C1 segment of cervical spinal cord (tissue), 14 donors: ENCODE measurements at places on chromosomes 1 and 21.

- DNase-seq, result no peak
These were observed 840.9 kb downstream of the LTN1 start for GRCh38 chr21:28151758-28152157.

DNA sequence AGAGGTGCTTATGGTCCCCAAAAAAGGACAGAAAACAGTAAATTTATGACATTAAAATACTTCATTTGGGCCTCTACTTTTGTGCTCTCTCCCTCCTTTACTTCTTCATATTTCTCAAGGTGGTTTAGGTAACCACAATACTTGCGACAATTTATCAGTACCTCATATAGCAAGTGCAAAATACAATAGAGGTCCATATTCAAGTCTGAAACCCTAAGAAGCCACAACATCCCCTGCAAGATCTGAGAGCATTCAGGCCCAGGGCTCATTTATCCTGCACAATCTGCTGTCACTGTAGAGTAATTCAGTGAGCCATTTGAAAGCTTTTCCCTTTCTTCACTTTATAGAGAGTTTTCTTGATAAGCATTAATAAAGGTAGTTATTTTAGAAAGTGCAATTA is 24.2 kb upstream of the ATP6V1G3 start:
- no peak for DNase-seq

DNA sequence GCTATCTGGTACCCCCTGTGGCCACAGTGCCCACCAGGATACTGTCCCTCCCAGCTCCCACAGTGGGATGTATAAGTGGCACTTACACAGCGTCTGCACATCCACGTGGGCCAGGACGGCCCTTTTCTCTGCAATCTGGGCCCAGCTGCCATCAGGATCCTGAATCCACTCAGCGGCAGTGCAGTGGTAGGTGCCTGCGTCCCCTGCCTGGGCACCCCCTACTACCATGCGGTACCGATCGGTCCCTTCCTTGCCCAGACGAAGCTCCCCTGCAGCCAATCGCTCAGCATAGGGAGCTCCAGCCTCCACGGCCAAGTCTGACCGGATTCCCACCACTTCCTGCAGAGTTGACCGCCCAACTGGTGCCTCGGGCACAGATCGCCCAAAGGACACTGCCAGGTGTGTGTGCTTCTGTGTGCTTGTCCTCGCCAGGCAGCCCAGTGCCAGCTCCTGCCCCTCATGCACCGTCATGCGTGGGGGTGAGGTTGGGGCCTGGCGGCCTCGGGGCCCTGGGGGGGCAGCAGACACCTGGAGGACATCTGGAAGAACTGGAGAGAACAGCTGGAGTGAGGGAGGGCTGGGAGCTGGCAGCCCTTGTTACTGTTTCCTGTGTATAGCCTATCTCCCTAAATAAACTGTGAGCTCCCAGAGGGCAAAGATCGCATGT is 4.7 kb downstream of the IGSF8 start:
- no peak for DNase-seq

DNA sequence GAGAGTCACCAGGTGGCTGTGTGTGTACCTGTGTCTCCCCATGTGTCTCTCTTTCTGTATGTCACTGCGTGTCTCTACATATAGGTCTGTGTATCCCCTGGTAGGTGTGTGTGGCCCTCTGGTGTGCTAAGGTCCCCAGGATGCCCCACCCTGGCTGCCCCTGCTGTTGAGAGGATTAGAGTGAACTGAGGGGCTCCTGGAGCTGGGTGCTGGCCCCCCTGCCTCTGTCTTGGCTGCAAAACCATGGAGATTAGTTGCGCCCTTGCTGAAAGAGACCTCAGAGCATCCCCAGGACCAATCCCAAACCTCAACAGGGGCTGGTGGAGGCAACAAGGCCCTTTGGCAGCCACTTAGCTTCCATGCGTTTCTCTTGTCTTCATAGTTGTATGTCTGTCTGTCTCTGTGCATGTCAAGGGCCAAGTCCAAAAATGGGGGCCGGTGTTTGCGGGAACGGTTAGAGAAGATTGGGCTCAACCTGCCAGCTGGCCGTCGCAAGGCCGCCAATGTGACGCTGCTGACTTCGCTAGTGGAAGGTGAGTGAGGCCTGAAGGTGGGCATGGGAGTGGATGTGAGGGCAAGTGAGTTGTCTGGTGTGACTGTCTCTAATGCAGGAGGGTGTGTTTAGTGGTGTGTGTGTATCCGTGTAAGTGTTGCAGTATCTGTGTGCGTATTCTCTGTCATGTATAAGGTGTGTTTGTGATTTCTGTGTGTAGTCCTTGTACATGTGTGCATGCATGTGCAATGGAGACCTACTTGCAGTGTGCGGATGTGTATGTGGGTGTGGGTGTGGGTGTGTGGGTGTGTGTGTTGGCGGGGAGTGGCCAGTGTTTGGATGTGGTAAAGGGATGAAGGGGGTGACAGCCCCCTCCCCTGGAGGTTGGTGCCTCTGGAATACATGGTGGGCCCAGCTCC is 16.7 kb downstream of the TFAP2E start:
- no peak for DNase-seq

DNA sequence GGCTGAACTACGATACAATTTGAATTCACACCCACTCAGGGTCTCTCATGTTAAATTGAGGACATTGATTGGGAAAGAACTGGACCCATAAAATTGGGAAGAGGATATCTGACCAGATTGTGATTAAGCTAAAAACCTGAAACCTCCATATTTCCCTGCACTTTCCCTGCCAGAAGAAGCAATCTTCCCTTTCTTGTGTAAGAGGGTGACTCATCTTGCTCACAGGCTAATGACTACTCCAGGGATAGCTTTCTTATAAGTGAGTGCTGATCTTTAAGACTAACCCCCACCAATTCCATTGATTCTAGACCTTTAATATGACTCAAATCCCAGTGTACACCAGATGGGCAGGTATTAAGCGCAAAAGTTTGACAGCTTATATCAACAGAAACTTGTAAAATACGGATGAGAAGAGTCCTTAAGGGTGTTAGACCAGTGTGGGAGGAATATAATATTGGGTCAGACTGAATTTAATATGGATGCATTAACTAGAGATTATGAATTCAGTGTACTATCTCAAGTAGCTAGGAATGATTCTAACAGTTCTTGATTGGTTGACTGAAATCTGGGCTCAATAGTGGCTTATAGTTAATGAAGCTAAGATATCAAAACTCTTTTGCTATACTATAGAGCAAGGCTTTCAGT is 12.1 kb upstream of the SGIP1 start:
- DNase-seq, result no peak

DNA sequence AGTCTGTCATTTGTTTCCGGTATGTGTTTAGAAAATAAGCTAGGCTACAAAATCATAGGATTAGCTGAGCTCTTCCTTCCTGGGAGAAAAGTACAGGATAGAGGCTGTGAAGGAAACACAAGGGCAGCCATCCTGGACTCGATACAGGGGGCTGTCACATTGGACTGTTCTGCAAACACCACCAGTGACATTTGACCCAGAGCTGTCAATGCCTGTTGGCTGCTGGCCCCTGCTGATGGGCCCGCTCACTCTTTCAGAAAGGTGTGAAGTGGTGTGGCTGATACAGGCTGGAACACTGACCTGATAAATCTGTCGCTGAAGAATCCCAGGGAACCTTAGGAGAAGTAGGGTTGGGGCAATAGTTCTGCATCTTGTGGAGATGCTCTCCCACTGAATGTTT is 183.1 kb downstream of the RHOU start:
- DNase-seq, result no peak

GRCh38 chr1:176619261-176619660 is 156.3 kb downstream of the PAPPA2 start:
- DNase-seq, result no peak

- DNase-seq, result no peak
These were observed 20.3 kb downstream of the TNNT2 start for GRCh38 chr1:201357211-201357610.

DNA sequence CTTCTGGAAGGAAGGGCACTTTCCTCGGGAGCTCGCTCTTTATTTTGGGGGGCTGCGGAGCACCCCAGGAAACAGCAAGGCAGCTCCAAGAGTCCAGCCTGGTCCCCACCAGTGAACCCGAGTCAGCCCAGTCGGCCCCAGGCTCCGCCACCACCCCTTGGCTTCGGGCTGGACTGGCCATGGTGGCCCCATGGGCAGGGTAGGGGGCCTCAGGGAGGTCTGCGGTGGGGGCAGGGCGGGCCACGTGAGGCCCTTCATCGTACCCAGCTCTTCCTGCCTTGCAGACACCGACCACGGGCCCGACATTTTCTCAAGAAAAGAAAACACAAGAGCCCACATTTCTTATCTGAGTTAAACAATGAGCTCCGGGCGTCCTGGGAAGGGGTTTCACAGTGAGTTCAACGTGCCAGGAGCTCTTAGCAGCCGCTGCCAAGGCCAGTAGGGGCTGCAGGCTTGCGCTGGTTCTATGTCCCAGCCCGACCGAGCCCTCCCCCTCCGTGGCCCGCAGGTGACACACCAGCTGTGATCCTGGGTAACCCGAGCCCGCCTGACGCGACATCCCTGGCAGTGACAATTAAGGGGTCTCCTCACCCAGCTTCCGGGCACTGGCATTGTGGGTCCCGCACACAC is 66.2 kb downstream of the PRDM16 start:
- no peak for DNase-seq

GRCh38 chr1:108049178-108049819 is 84.3 kb upstream of the VAV3 start:
- peak; percentile 31 for DNase-seq

GRCh38 chr1:62131093-62131725 is 63.4 kb upstream of the L1TD1 start:
- DNase-seq, result no peak

DNA sequence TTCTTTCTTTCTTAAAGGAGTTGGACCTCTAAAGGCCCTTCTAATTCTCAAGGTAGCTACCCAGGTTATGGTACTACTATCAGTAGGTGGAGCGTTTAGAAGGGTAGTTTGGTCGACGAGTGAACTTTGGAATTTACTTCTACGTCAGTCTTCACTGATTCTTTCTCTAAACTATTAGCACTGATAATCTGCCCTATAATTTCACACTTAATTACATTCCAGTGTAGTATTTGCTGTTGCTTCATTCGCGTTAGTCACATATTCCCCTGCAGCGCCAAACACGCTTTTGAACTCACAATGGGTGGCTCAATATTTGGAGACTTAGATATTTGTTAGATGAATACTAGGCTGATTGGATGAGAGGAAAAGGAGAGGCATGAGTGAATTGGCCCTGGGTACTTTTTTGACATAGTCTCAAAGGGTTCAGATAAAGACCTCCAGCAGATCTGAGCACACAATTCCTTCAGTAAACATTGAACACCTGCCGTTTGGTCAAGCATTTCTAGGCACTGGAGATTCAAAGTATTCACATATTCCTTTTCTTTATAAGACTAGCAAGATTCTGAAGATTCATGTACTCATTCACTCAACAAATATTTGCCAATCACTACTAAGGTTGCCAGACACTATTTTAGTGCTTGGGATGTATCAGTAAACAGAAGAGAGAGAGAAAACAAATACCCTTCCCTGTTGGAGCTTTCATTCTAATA is 929 bp upstream of the FOXJ3 start:
- DNase-seq, result no peak

DNA sequence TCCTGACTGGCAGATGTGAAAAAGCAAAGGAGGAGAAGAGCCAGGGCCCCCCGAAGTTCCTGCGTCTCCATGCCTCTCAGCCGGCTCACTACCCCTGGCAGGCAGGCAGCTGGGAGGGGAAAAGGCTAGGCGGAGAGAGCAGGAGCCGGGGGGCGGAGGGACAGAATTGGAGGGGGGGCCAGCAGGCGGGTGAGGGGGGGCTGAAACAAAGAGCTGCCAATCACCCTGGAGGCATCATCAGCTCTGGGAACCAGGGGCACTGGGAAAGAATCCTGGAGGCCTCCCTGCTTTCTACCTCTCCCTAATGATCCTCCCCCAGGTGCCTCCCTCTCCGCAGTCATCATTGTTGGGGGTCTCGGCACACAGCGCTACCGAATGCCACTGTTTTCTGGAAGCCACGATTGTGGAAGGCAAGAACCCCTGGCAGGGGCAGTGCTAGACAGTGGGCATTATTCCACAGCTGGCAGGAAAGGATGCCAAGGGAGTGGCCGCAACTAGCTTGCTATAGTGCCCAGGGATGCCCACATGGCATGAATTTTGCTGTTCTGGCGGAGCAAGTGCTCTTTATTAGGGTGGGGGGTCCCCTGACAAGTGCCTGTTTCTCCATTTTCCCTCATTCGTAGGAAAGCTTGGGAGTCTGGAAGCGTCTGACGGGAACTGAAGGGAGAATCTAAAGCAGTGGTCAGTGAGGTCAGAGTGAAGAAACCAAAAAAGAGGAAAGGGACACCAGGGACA is at the start of gene THBS3:
Gene THBS3 (minus strand): TSS at position 92 of the 735 bp plus-strand sequence. CDS start 21 bp downstream, at position 71.
- DNase-seq, result no peak

DNA sequence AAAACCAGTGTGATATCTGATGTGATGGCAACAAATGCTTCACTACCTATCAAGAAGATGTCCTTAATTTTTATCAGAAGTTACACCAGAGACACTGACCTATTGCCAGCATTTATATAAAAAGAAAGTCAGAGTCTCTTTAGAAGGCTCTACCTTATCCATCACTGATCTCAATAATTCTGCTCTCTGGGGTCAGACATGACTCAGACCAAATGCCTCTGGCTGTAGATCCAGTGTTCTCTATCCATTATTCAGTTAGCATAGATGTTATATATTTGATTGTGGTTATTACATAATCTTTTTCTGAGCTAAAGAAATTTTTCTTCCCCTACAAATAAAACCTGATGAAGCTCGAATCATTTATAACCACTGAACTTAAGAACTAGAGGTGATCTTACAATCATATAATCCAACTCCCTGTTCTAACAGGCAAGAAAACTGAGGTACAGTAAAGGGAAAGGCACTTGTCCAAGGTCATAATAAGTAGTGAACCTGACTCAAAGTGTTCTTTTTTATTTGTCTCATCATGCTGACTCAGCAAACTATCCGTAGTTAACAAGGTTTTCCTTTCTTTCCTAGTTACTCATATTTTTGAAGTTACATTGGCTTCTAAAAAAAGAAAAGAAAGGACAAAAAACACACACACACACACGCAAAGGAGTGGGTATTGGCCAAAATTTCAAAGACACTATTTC is 43.6 kb upstream of the ESRRG start:
- no peak for DNase-seq

- DNase-seq, result no peak
These were observed 83.9 kb downstream of the FASLG start for GRCh38 chr1:172742599-172743500.

GRCh38 chr1:235632506-235633401 is 16.8 kb downstream of the GNG4 start:
- DNase-seq, result no peak

- no peak for DNase-seq
These were observed 2.1 kb downstream of the GNAT2 start for GRCh38 chr1:109617291-109617801.

DNA sequence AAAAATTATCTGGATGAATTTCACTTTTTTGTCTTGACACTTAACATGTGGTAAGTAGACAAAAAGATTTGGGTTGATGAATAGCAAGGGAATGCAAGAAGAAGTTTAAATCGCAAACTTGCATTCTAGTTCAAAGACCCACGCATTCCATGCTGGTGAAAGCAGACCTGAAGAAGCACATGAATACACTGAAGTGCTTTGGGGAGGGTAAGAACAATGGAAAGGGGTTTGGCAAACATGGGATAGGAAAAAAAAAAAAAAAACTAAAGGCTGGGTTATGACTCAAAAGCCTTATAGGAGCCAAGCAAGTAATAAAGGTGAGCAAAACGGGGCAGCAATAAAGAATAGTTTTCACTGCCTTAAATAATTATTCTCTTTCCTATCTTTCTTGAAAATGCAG is 450.2 kb downstream of the LMO4 start:
- DNase-seq, result no peak

GRCh38 chr1:53125623-53126360 is 16.6 kb downstream of the SLC1A7 start:
- DNase-seq, result no peak
